ENCODE measurements at places on chromosomes 16 and 17. TPM values are rescaled to one million over a fixed set of nuclear protein-coding genes. Genes with fewer than 3 reads are reported as not detected.

DNA sequence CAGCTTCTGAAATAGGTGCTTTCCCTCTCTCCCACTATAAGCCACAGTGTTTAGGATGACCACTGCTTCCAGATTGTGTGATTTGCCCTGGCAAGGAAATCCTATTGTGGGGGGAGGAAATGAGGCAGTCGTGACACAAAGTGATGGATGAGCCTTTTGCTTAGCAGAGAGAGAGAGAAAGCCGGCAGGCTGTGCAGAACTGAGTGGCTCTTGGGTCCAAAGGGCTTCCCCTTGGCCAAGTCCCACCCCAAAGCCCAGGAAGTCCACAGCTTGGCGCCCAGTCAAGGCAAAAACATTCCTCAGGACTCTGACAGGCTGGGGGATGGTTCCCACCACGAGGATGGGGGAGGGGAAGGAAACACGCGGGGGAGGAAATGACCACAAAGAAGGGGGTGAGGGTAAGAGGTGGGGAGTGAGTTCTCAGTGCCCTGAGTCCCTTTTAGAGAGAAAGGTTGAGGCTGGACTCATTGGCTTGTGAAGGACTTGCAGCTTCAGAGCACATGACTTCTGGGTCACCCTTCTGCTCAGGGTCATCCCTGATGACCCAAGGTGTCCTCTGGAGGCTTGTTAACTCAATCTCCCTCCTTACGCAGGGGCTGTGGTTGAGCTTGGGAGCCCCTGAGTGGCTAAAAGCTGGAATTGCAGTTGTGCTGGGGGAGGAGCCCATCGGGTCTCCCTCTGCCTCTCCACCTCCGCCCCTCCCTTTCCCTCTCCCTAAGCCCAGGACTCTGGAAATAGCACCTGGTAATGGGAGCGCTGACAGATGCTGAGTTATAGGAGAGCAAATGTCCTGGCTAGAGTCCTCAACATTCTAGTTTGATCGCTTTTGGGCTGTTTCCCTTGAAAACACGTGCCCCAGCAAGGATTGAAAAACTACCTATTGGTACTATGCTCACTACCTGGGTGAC lies 10.3 kb upstream of the MSL1 start:
- peak; percentile 87 for DNase-seq
- H3K27ac ChIP-seq: peak overlapping the region; percentile 85
- H3K4me1 ChIP-seq: peaks cover 37% of the 10 kb centered on the region
- H3K4me3 ChIP-seq: no peak overlapping the region
- H3K36me3 ChIP-seq: no peaks in the 10 kb centered on the region

CBFA2T3 gene
- not detected for polyA plus RNA-seq

DNA sequence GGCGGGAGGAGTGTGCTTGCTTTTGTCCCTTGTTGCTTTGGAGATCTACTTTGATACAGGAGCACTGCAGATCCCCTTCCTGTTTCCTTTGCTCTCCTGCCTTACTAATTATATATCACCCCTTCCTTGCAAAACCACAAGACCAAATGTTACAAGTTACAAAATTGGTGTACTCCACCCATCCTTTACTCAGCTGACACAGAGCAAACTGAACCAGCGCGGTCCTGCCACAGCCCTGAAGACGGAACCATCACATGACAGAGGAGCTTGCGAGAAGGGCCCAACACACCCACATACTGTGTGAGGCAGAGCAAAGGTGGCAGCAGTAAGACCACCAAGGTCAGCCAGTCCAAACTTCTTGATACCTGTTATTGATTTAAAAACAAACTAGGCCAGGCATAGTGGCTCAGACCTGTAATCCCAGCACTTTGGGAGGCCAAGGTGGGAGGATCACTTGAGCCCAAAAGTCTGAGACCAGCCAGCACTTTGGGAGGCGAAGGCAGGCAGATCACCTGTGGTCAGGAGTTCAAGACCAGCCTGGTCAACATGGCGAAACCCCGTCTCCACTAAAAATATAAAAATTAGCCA lies 33.2 kb downstream of the CYTH1 start:
- no peak overlapping the region for H3K4me3 ChIP-seq
- H3K27ac ChIP-seq: no peak overlapping the region
- no peak for DNase-seq
- H3K27me3 ChIP-seq: no peaks in the 10 kb centered on the region
- no peaks in the 10 kb centered on the region for H3K36me3 ChIP-seq
- H3K4me1 ChIP-seq: peaks cover 10% of the 10 kb centered on the region

DNA sequence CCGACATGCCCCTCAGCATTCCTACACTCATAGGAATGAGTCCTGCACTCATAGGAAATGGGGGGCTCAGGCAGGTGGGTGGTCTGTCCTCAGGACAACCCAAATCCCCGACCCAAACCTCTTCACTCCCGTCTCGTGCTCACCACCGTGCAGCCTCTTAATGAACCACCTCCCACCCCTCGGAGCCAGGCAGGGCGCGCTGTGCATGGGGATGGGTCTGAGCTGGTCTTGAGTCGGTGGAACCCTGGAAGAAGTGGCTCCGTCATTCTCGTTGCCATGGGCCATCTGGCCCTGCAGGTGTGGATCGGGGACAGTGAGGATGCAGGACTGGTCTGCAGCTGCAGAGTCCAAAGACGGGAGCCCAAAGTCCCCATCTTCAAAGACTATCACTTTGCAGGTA lies 6.4 kb upstream of the RAB40B start:
- H3K4me1 ChIP-seq: no peaks in the 10 kb centered on the region
- no peak overlapping the region for H3K27ac ChIP-seq
- no peaks in the 10 kb centered on the region for H3K36me3 ChIP-seq
- no peak overlapping the region for H3K4me3 ChIP-seq
- no peak for DNase-seq

- no peaks in the 10 kb centered on the region for H3K36me3 ChIP-seq
- H3K27ac ChIP-seq: no peak overlapping the region
- H3K4me3 ChIP-seq: no peak overlapping the region
- no peaks in the 10 kb centered on the region for H3K4me1 ChIP-seq
Measured at GRCh38 chr17:82956146-82956725, 116.4 kb upstream of the ZNF750 start.

NDE1 gene
- polyA plus RNA-seq: 18.8 TPM

NOD2 gene
- not detected for polyA plus RNA-seq

GRCh38 chr16:69917311-69917710 lies 33.8 kb upstream of the CLEC18A start:
- no peaks in the 10 kb centered on the region for H3K27me3 ChIP-seq
- peaks cover 6% of the 10 kb centered on the region for H3K4me1 ChIP-seq
- H3K36me3 ChIP-seq: no peaks in the 10 kb centered on the region
- H3K4me3 ChIP-seq: no peak overlapping the region
- H3K27ac ChIP-seq: peak overlapping the region; percentile 69
- no peak for DNase-seq

TPPP3 gene
- polyA plus RNA-seq: 36.2 TPM

- no peak for DNase-seq
- H3K27me3 ChIP-seq: no peaks in the 10 kb centered on the region
- no peaks in the 10 kb centered on the region for H3K36me3 ChIP-seq
- H3K4me1 ChIP-seq: no peaks in the 10 kb centered on the region
Measured at GRCh38 chr16:66834746-66835145, 4.0 kb upstream of the NAE1 start.

Data from SK-N-SH (cell line).